ENCODE measurements at places on chromosomes 1 and 21.

DNA sequence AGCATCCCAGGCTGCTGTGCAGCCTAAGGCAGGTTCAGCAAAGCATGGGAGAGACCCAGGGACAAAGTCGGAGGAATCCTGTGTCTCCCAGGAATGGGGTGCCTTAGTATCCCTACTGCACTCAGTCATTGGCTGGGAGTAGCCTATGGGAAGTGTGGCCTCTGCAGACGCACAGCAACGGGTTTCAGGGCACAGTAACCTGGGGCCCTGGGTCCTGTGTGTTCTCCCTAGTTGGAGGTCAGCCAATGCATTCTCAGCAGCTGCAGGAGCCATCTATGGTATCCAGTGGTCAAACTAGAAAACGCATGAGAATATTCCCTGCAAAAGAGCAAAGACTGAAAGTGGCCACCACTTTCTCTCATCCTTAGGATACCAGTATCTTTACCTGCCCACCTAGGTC lies 13.7 kb upstream of the C1orf21 start:
- DNase-seq = no peak

DNA sequence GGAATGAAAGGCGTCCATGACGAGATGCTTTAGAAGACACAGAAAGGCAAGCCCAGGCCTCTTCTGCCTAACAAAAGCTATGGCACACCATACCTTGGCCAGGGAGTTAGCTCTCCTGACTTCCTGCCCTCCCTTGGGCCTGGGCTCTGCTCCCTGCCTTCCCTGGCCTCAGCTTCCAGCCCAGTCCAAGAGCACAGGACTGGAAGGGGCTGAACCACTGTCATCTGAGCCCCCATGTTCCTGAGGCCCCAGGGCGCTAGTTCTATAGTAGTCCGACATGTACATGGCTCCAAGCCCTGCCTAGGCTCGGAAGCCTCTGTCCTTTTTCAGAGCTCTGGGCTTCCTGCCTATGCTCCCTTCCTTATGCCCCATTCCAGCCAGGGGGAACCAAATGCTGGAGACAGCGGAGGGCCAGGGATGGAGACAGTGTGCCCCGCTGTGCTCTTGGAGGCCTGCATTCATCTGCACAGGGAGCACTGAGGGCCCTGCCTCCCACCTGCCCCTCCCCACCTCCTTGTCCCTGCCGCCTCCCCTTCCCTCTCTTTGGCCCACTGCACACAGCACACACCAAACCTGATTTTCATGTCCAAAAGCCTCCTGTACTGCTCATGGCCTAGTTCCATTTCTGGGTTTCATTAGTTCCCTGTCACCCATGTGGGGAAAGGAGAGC lies 240.1 kb downstream of the RHOU start:
- DNase-seq = no peak

DNA sequence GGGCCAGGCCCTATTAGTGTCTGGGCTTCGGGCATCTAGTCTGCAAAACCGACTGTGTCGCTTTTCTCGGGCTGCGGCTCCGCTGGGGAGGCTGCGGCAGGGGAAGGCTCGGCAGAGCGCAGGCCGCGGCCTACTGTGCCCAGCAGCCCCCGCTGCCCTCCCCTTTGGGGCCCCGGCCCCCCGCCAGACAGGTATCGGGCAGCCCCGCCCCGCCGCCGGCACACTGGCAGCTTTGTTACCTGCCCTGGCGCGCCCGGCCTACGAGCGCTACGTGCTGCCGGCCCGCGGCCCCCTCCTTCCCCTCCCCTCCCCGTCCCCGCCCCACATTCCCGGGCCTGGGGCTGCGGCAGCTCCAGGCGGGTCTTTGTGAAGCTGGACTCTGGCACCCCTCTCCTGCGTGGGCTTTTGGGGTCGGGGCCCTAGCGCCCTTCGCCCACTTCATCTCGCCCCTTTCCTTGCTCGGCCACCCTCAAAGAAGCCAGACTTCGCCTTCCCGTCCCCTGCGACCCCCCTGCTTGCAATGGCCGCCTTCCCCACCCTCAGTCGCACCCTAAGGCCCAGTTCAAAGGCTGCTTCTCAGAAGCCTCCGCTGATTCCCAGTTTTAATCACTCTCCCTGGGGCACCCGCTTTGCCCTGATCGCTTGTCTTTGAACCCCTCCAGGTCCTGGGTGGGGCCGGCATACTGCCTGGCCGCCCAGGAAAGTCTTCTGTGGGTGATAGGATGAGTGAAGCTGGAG lies 48.9 kb upstream of the SLC2A1 start:
- no peak for DNase-seq

- no peak for DNase-seq
Measured at GRCh38 chr1:6473156-6473555, 7.2 kb upstream of the TNFRSF25 start.

DNA sequence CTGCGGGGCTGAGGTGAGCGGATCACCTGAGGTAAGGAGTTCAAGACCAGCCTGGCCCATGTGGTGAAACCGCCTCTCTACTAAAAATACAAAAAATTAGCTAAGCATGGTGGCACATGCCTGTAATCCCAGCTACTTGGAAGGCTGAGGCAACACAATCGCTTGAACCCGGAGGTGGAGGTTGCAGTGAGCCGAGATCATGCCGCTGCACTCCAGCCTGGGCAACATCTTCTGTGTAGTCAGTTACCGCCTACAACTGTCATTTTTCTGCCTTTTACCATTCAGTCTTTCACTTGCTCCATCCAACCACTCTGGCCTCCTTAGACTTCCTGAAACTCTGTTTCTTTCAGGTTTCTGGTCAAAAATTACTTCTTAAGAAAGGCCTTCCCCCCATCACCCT lies 2.2 kb downstream of the MYCBP start:
- no peak for DNase-seq

DNA sequence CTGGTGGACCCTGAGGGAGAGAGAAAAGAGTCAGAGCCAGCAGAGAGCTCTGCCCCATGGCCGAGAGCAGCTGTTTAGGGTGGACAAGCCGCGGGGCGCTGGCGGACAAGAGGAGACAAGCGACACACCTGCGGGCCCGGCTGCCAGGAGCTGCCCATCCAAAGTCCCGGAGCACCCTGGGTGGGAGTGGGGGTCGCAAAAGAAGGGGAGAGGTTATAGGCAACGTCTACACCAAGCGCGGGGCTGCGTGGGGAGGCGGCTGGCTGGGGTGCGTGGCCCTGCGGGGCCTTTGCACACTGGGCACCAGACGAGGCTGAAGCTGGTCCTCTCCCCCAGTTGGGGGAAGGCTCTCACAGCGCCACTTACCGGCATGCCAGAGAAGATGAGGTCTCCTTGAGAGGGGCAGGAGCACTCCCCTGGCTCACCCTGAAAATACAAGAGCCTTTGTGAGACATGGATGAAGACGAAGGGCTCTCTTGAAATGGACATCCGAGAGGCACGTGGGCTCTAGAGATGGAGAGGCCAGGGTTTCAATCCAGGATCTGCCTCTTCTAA lies 24.1 kb downstream of the COL16A1 start:
- no peak for DNase-seq

DNA sequence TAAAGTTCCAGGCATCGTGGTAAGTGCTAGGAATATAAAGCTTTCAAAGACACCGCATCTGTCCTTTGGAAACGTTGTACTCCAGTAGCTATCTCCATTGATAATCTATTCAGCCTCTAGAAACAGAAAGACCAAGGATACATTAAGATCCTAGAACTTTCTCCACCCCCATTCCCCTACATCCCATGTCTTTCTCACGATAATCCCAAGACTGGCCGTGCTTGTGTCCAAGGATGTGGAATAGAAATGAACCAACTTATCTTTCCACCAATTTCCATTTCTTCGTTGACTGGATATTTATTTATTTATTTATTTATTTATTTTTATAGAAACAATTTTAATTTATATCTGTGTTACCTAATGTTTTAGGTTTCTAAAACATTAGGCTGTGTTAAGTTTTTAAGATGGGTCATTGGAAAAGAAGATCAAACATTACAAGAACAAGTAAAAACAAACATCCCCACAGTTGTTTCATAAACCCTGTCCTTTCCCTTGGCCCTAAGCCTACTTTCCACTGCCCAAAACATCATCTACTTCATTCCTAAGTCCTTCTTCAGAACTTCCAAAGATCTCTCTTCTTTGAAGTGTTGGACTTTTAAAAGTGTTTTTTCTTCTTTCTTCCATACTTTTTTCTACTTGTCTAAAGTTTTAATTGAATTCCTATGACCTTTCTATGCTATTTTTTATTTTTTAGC lies 39.7 kb downstream of the LRRC8C start:
- DNase-seq = no peak

DNA sequence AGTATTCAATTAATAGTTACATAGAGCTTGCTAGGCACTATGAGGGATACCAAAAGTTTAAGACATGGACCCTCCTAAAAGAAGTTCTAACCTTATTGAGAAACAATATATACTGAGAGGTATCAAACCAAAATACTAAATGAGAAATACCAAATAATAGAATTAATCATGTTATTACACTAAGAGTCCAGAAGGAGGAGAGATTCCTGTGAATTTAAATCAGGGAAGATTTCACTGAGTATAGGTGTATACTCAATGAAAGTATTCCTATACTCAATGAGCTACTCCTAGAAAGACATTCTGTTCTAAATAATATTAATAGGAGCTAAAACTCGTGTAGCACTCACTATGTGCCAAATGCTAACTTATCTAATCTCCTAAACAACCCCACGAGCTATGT lies 9.4 kb downstream of the CR1L start:
- no peak for DNase-seq

Data from NCI-H446 treated with DMSO at 0.1 percent for 48 hours (cell line).